CD4-positive, alpha-beta T cell treated with Interleukin-21 for 1 hour (primary cell): ENCODE measurements at places on chromosomes 5 and 9.

- no peak for DNase-seq
Measured at GRCh38 chr5:105840800-105841199, 1829.9 kb downstream of the EFNA5 start.

DNA sequence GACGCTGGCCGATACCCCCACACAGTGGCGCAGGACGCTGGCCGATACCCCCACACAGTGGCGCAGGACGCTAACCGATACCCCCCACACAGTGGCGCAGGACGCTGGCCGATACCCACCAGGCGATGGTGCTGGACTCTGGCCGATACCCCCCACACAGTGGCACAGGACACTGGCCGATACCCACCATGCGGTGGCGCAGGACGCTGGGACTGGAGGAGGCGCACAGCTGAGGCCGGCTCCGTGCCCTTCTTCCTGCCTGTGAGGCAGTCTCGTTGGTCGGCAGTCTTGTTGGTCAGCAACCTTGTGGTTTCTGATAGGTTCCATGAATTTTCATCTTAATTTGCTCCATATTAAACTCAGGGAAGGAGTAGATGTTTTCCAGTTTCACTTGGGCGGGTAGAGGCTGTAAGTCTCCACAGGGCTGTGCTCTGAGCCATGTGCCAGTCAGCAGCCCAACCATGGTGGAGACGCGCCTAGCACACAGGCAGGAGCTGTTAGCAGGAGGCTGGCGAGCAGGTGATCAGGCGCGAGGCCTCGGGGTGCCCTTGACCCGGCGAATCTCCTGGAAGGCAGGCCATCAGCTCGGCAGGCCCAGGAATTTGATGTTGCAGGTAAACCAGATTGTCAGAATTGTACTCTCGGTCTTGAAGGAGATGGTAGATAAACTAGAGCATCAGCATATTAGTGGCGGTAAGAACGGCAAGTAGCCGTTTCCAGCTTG is 75.6 kb downstream of the EHMT1 start:
- no peak for DNase-seq

DNA sequence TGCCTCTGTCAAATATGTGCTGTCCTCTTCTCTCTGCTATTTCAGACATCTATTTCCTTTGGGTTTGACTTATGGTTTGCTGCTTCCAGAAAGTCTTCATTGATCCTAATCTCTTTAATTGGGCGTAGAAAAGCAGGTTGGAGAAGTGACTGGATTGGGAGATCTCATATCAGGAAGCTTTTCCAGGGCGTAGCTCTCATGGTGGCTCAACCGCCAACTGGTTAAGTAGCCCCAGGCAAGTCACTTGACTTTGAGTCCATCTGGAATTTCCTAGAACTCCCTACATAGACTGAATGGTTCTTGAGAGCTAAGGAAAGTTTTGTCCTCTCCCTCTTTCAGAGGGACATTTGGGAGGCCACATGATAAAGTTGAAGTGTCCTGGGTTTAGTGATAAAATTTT is 192.3 kb upstream of the GLRA1 start:
- no peak for DNase-seq

DNA sequence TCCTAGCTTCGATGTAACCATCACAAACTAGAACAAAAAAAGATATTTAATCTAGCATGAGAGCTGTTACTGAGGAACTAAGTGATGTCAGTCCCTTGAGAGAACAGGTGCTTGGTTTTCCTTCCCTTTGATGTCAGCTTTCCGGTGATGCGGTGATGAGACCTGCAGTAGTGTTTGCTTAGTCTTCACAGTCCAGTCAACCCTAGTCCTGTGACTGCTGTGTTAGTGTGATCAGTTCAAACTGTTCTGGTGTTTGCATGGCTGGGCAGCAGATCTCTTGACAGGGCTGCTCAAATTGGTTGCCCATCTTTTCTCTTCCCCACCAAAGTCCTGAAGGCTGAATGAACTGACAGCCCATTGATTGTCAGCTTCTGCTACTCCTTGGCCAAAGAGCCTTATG is 608.6 kb upstream of the DAB2 start:
- DNase-seq, result peak; percentile 32

DNA sequence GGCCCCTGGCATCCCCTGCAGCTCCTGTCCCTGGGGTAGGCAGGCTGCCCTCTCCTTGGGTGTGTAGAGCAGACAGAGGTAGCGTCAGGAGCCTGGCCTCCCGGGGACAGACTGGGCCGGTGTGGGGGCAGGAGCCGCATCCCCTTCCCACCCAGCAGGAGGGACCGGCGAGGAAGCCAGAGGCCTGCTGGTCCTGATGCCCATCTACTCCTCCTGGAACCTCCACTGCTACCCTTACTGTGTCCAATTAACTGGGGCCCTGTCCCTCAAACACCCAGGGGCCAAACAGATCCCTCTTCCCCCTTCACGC is 15.6 kb downstream of the RALGDS start:
- no peak for DNase-seq

DNA sequence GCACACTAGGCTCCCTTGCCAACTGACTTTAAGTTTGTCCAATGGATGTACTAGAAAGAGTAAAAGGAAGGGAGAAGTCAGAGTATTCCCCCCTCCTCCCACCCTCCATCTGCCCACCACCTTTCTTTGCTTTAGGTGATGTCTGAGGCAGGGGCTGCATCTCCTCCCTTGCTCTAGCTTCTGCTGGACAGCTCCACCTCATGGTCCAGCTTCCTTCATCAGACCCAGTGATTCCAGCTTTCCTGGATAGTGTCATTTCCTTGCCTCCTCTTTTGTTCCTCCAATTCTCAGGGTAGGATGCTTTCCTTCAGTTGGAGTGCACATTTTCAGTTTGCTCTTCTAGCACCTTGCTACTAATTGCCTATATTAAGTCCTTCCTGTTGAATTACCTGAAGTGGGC is 67.4 kb downstream of the RAD23B start:
- DNase-seq, result no peak

DNA sequence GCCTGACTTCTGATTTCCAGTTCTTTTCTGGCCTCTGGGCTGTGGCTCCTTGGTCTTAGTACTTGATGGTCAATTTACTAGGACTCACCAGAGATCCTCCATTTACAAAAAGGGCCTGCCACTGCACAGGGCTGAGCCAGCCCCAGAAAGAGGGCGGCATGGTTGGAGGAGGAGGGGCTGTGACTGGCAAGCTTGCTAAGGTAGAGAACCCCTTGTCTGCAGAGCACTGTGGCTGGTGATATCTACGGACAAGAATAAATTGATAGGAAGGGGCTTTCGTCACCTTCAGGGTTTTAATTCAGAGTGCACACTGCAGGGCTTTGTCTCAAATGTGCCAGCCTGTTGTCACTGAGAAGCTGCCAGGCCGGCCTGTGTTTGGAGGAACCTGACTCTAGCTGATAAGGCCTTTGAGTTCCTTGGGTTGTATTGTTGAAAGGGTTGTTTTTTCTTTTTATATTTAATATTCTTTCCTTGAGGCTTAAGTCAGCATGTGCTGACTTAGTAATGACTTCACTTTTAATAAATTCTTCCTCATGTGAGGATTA is 15.1 kb downstream of the SLC22A5 start:
- DNase-seq, result no peak

GRCh38 chr5:168790671-168791250 is 211.6 kb upstream of the PANK3 start:
- no peak for DNase-seq

GRCh38 chr9:95991326-95991725 is 115.8 kb downstream of the ERCC6L2 start:
- DNase-seq, result no peak

GRCh38 chr5:174134545-174134944 is 89.0 kb downstream of the NSG2 start:
- DNase-seq, result no peak

DNA sequence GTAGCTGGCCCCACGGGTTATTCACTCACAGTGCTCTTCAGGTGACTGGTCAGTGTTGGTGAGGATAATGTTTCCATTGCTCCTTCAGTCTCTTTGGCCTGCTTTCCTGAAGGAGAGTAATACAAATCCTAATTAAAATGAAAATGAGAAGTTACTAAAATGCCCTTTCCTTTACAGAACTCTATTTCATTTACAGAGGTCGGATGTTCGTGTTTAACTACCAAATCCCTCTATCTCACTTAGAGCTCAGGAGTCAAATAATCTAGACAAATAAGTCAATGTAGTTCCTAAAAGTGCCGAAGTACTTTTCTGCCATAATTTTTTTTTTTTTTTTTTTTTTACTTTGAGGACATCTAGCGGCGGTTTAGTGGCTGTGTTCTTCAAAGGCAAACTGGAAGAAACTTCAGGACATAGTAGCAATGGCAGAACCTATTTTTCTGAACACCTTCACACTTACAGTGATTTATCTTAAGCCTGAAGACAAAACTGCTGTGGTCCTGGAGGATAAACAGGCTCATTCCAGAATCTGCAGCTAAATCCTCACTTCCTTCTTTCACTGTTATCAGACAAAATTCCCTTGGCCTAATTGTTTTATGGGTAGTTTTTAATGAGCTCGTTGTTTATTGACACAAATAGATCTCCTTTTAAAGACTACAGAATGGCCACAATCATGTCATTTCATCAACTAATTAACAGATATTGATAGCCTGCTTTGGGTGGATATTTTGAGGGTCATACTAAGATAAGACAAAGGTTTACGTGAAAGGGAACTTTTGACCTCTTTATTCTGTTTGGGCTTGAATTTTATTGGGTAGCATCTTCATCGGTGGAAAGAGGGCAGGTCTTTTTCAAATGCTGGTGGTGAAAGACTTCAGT is 207.6 kb upstream of the DMRTA1 start:
- peak; percentile 17 for DNase-seq

DNA sequence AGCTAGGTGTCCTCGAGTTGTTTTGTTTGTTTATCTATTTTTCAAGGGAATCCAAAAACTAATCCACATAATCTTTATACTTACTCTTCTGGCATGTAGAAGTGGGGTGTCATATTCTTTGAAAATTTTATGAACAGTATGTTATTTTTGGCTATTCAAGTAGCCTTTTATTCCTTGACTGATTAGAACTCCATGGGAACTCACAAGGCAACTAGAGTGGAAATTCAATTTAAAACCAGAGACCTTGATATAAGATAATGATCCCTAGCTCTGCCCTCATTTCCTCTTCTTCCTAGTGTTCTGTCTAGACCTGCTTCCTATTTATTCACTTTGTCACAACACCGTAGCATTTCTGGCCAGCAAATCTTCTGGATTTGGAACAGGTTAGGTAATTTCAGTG is 1123.7 kb upstream of the C9orf72 start:
- no peak for DNase-seq

DNA sequence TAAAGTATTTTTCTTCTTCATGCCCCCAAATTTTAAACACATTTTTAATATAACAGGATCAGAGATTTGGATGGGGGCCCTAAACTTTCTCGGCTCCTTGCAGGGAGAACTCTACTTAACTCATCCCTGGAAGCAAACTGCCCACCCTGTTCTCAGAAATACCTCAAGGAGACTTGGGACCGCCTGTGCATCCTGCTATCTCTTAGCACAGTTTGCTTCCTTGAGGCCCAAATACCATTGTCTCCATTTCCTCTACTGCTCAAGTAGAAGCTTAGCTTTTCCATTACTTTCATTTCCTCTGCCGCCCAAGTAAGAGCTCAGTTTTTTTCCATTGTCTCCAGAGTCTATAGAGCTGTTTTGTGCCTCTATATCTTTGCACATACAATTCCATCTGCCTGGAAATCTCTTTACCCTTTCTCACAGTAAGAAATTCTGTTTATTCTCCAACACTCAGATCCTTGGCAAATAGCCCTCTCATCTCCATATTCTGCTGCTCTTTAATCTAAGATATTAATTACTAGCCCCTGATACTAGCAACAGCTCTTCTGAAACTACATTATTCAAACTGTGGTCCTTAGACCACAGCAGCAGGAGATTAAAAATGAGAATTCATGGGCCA is 137.8 kb downstream of the CEMIP2 start:
- no peak for DNase-seq

- DNase-seq, result no peak
Measured at GRCh38 chr5:75601996-75602395, 9.3 kb upstream of the ANKDD1B start.

DNA sequence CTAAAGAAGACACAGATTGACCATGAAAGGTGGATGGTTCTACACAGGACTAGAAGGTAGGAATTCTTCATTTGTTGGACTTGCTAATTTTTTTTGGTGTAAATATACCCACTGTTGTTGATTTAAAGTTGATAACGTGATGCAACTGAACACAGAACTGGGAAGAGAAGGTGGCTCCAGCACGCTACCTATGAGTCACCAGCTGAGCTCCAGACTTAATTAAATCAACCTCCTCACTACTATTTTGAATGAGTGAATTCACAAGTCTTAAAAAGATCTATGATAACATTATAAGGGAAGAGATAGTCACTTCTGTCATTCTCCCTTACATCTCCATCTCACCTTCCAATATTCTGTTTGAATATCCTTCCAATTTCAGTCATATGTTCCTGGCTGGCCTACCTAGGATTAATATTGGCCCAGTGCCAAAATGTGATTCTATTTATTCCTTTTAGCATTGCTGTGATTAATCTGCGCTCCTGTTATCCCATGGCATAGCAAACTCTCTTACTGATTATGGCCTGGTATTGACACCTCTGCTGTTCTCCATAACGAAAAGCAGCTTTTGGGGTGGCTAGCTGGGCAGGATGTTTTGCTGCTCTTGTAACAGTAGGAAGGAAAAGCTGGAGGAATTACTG is 135.9 kb upstream of the CCDC152 start:
- DNase-seq, result no peak

DNA sequence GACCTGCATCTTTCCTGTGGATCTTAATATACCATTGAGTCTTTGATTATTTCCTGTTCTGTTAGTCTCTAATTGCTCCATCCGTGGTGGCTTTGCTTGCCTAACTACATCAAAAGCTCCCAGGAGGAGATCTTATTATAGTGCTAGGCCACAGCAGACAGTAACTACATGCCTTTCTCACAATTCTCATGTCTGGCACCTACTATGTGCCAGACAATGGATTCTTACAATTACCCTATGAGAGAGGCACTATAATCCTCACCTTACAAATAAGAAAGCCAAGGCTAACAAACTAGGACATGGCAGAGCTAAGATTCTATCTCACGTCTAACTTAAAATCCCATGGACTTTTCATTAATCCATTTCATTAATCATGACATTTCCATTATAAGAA is 70.3 kb upstream of the TARS1 start:
- DNase-seq, result no peak

DNA sequence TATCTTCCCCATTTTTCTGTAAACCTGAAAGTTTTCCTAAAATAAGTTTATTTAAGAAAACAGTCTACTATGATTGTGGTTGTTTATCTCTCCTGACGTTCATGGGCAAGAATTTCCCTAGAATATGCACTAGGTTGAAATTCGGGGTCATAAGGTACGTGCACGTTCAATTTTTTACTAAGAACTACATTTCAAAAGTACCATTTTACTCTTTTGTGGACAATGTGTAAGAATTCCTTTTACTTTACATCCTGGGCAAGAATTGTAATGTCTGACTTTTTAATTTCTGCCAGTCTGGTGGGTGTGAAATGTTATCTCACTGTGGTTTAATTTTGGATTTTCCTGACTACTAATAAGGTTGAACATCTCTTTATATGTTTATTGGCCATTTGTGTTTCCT is 12.4 kb downstream of the IL5 start:
- DNase-seq, result no peak
